Panc1 (cell line): ENCODE measurements at places on chromosomes 1 and 21. TPM values are rescaled to one million over a fixed set of nuclear protein-coding genes. Genes with fewer than 3 reads are reported as not detected.

Gene PAX7
- total RNA-seq: not detected

DNA sequence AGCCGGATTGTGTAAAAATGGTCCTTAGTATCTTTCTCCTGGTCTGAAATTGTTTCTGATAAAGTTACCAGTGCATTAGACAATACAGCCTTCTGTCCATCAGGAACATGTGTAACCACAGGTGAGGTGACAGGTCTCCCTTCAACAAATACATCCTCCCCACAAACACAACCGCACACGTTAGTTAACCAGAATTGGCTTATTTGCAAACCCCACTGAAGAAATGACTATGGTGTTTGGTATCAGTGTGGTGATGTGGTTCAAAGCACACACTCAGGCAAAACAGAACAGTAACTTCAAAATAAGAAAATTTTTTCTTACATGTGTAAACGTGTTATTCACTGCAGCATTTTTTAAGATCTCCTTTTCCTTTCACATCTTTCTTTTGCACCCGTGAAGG, 517.2 kb upstream of the NR5A2 start:
- no peak overlapping the region for H3K4me3 ChIP-seq
- DNase-seq: no peak
- no peak overlapping the region for H3K27ac ChIP-seq
- no peaks in the 10 kb centered on the region for H3K4me1 ChIP-seq
- H3K36me3 ChIP-seq: no peaks in the 10 kb centered on the region
- H3K27me3 ChIP-seq: no peaks in the 10 kb centered on the region

GRCh38 chr1:168653567-168653966, 75.4 kb downstream of the DPT start:
- no peaks in the 10 kb centered on the region for H3K4me1 ChIP-seq
- H3K27me3 ChIP-seq: no peaks in the 10 kb centered on the region
- H3K36me3 ChIP-seq: no peaks in the 10 kb centered on the region

Gene FLAD1
- 72.8 TPM for total RNA-seq

Gene SUSD4
- total RNA-seq: 0.28 TPM

Gene OVAAL
- not detected for total RNA-seq

GRCh38 chr1:205990226-205990625, 13.0 kb downstream of the RAB7B start:
- H3K4me3 ChIP-seq: no peak overlapping the region
- no peak for DNase-seq
- H3K36me3 ChIP-seq: no peaks in the 10 kb centered on the region
- peaks cover 2% of the 10 kb centered on the region for H3K27me3 ChIP-seq
- H3K27ac ChIP-seq: no peak overlapping the region

DNA sequence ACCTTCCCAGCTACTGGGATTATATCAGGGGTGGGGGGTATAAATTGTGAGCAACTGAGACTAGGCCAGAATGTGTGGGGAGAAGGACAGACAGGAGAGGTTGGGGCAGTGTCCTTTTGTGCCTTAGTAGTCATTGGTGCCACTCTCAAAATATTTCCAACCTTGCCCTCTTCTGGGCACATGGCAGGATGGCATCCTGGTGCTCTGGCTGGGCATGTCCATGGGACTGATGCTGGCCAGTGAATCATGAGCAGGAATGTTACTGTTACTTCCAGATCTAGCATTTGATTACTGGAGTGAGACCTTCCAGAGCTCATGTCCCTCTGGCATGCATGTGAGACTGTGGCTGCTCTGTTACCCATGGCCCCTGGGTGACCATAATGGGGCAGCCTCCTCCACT, 151.2 kb downstream of the MATN1 start:
- H3K27me3 ChIP-seq: no peaks in the 10 kb centered on the region; the same call in 1 of the 2 replicates
- no peak overlapping the region for H3K4me3 ChIP-seq
- H3K27ac ChIP-seq: no peak overlapping the region
- DNase-seq: no peak
- H3K36me3 ChIP-seq: no peaks in the 10 kb centered on the region
- H3K4me1 ChIP-seq: no peaks in the 10 kb centered on the region

DNA sequence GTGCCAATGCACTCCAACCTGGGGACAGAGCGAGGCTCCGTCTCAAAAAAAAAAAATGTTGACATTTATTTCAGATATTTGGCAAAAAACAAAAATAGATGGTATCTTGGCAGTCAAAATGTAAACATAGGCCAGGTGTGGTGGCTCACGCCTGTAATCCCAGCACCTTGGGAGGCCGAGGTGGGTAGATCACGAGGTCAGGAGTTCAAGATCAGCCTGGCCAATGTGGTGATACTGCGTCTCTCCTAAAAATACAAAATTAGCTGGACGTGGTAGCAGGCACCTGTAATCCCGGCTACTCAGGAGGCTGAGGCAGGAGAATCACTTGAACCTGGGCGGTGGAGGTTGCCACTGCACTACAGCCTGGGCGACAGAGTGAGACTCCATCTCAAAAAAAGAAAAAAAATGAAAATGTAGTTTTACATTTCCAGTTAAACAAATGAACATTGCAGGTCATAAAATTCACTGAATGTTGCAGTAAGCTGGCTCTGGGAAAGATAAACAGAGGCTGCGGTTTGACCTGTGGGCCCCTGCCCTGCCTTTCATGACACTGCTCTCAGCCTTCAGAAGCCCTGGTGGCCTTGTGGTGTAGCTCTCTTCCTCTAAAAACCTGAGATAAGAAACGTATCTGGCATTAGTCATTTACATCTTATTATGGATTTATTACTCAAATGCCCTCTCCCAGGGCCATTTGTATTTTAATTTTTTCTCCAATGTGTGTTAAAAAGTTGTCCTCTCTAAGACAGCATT, 12.2 kb upstream of the SLC44A3 start:
- no peaks in the 10 kb centered on the region for H3K36me3 ChIP-seq
- no peak for DNase-seq
- H3K27me3 ChIP-seq: no peaks in the 10 kb centered on the region
- H3K4me3 ChIP-seq: no peak overlapping the region
- peaks cover 3% of the 10 kb centered on the region; the same call in 1 of the 2 replicates for H3K4me1 ChIP-seq
- no peak overlapping the region for H3K27ac ChIP-seq

Gene GJA8
- not detected for total RNA-seq

- no peaks in the 10 kb centered on the region for H3K27me3 ChIP-seq
- no peak overlapping the region for H3K4me3 ChIP-seq
- DNase-seq: no peak
- no peaks in the 10 kb centered on the region; the same call in 1 of the 2 replicates for H3K36me3 ChIP-seq
These were observed 3.9 kb downstream of the PIGV start for GRCh38 chr1:26791626-26792025.

- H3K27ac ChIP-seq: no peak overlapping the region
- no peaks in the 10 kb centered on the region for H3K36me3 ChIP-seq
- DNase-seq: no peak
- no peaks in the 10 kb centered on the region for H3K4me1 ChIP-seq
- H3K4me3 ChIP-seq: no peak overlapping the region
- H3K27me3 ChIP-seq: no peaks in the 10 kb centered on the region
These were observed 482.2 kb downstream of the PTPRC start for GRCh38 chr1:199121047-199121446.

GRCh38 chr1:205656236-205656635, 24.1 kb downstream of the SLC45A3 start:
- H3K36me3 ChIP-seq: no peaks in the 10 kb centered on the region
- DNase-seq: no peak
- H3K4me1 ChIP-seq: no peaks in the 10 kb centered on the region

DNA sequence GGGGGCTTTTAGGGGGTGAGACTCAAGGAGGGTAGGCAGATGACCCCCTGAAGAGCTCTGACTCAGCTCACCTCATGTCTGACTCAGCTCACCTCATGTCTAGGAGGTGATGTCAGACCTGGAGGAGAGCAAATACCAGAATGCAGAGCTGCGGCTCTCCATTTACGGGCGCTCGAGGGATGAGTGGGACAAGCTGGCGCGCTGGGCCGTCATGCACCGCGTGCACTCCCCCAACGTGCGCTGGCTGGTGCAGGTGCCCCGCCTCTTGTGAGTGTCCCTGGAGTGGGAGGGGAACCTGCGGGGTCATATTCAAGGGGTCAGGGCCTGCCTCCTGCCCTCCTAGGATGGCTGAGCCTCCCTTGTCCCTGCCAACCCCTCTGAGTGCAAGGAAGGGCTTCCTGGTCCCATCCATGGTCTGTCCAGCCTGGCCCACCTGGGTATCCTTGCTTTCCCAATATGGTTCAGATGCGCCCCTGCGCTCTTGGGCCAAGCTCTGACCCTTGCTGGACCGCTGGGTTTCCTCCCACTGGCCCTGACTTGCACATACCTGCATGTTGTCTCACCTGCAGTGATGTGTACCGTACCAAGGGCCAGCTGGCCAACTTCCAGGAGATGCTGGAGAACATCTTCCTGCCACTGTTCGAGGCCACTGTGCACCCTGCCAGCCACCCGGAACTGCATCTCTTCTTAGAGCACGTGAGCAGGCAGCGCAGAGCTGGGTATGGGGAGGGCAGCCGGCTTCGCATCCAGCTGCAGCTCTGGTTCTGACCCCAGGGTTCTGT, 9.1 kb downstream of the AMPD2 start:
- H3K4me1 ChIP-seq: no peaks in the 10 kb centered on the region
- no peak overlapping the region for H3K4me3 ChIP-seq
- no peaks in the 10 kb centered on the region for H3K36me3 ChIP-seq
- DNase-seq: no peak

DNA sequence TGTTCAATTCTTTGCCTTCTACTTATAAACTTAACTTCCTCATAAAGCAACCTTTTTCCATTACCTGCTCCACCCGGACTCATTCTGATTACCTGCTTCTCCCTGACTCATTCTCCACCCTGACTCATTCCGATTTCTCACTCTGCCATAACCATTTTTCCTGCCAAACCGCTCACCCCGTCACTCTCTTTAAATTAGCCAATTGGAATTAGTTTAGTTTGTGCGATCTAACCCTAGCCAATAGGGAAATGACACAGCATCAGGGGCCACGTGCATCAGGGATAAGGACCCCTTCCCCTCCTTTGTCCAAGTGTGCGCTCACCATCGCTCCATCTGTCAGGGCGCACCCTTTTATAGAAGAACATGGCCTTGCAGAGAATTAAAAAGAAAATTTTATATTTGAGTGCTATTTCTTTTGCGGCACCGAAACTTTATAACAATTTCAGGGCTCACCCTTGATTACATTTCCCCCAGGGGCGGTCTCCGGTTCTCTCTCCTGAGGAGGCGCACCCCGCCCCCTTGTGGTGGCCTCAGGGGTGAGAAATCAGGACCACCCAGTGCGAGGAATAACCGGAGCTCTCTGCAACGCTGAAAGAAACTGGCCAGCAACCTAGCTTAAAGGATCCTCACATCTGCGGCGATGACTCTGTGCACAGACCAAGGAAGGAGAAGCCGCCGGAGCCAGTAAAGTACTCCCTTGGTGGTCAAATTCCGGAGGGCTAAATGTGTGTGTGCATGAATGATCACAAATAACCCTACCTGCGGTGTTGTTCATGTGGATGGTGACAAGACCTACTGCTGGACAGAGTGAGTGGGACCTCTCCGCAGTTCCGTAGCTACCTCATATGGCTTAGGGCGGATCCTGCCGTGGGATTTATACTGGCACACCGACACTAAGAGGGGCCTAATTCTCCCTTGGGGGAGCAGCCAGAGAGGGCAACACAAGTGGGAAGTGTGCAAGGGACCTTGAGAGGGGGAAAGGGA, 30.3 kb upstream of the CBR3 start:
- H3K27ac ChIP-seq: peak overlapping the region; percentile 26
- no peak for DNase-seq
- H3K36me3 ChIP-seq: no peaks in the 10 kb centered on the region

GRCh38 chr1:33516891-33517567, 44.6 kb downstream of the ZSCAN20 start:
- H3K27ac ChIP-seq: no peak overlapping the region
- no peaks in the 10 kb centered on the region for H3K27me3 ChIP-seq
- no peak for DNase-seq
- H3K36me3 ChIP-seq: no peaks in the 10 kb centered on the region
- no peak overlapping the region for H3K4me3 ChIP-seq

Gene LRRC38
- total RNA-seq: not detected

- peaks cover 6% of the 10 kb centered on the region; the same call in 1 of the 2 replicates for H3K36me3 ChIP-seq
- no peak overlapping the region for H3K27ac ChIP-seq
- H3K4me3 ChIP-seq: no peak overlapping the region
- DNase-seq: no peak
- no peaks in the 10 kb centered on the region; the same call in 1 of the 2 replicates for H3K4me1 ChIP-seq
These were observed 9.8 kb upstream of the CELSR2 start for GRCh38 chr1:109239409-109240068.

DNA sequence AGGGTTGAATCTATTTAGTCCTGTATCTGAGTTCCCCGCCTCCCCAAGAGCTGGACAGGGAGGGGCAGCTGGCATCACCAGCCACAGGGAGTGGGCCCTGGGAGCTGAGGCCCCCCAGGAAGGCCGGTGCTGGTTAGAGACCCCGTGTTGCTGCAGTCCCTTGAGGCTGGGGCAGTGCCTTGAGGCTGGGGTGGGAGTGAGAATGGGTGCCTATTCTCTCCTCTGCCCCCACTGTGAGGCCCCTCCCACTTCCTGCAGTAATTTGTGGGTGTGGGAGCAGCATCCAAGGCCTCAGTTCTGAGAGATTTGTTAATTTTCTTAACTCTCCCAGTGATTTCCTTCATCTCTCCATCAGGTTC, 2.5 kb upstream of the TRAPPC3 start:
- H3K36me3 ChIP-seq: no peaks in the 10 kb centered on the region; the same call in 1 of the 2 replicates
- no peak for DNase-seq
- H3K4me1 ChIP-seq: peaks cover 42% of the 10 kb centered on the region
- H3K4me3 ChIP-seq: no peak overlapping the region
- H3K27me3 ChIP-seq: no peaks in the 10 kb centered on the region
- H3K27ac ChIP-seq: peak overlapping the region; percentile 98

- H3K36me3 ChIP-seq: no peaks in the 10 kb centered on the region
- DNase-seq: no peak
- no peaks in the 10 kb centered on the region for H3K4me1 ChIP-seq
- H3K27ac ChIP-seq: no peak overlapping the region
- H3K4me3 ChIP-seq: no peak overlapping the region
- no peaks in the 10 kb centered on the region; the same call in 1 of the 2 replicates for H3K27me3 ChIP-seq
These were observed 364.1 kb downstream of the HHAT start for GRCh38 chr1:210692796-210693195.

- no peaks in the 10 kb centered on the region; the same call in none of the 2 replicates for H3K36me3 ChIP-seq
- no peaks in the 10 kb centered on the region for H3K27me3 ChIP-seq
- no peak overlapping the region for H3K4me3 ChIP-seq
- no peaks in the 10 kb centered on the region for H3K4me1 ChIP-seq
- no peak for DNase-seq
These were observed 14.5 kb upstream of the C4BPB start for GRCh38 chr1:207073906-207074820.

Gene ZNF678
- total RNA-seq: 8.0 TPM

GRCh38 chr1:224621813-224622682, 5.9 kb downstream of the CNIH3 start:
- no peak overlapping the region for H3K27ac ChIP-seq
- H3K4me1 ChIP-seq: no peaks in the 10 kb centered on the region
- no peaks in the 10 kb centered on the region for H3K36me3 ChIP-seq
- no peak for DNase-seq
- no peak overlapping the region for H3K4me3 ChIP-seq

- no peaks in the 10 kb centered on the region for H3K27me3 ChIP-seq
- H3K4me3 ChIP-seq: no peak within 1 kb of the TSS
- H3K27ac ChIP-seq: no peak within 1 kb of the TSS
- no peaks in the 10 kb centered on the region for H3K4me1 ChIP-seq
These were observed at the start of gene OR13G1 for GRCh38 chr1:247679639-247680038. Gene OR13G1 (minus strand): TSS chr1:247679739. CDS start chr1:247673041, 6,698 bp downstream.

Gene PLA2G5
- not detected for total RNA-seq

Gene UBAP2L
- 227 TPM for total RNA-seq

Gene SOX13
- 53.0 TPM for total RNA-seq

- no peak overlapping the region for H3K27ac ChIP-seq
- no peak for DNase-seq
- 0 out of 2 replicates have a peak, but pooled peaks cover 6% of the 10 kb centered on the region for H3K4me1 ChIP-seq
These were observed 147.1 kb downstream of the DNM3 start for GRCh38 chr1:171988243-171988885.
